ENCODE measurements at places on chromosomes 7 and 10.

GRCh38 chr7:70789481-70790214 lies 342.3 kb upstream of the GALNT17 start:
- DNase-seq, result no peak

GRCh38 chr10:77081481-77081891 lies 556.1 kb downstream of the KCNMA1 start:
- no peak for DNase-seq

DNA sequence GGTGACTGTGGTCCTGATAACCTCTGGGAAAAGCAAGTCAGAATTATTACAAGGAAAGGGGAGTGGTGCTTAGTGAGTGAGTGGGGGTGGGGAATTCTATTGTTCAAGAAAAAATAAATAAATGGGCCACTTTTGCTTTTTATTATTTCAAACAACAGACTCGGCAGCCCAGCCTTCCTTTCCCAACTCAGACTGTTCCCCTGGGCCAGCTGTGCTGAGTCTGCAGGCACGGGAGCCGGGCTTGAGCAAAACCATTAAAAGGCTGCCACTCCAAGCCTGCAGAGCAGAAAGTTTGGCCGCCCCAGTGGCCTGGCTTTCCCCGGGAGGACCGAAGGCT lies 90.0 kb downstream of the PLXNA4 start:
- DNase-seq, result no peak

GRCh38 chr10:17348501-17349349 lies 105.7 kb downstream of the ST8SIA6 start:
- no peak for DNase-seq

GRCh38 chr7:1569016-1569415 lies 816 bp downstream of the PSMG3 start:
- DNase-seq, result peak; percentile 36

DNA sequence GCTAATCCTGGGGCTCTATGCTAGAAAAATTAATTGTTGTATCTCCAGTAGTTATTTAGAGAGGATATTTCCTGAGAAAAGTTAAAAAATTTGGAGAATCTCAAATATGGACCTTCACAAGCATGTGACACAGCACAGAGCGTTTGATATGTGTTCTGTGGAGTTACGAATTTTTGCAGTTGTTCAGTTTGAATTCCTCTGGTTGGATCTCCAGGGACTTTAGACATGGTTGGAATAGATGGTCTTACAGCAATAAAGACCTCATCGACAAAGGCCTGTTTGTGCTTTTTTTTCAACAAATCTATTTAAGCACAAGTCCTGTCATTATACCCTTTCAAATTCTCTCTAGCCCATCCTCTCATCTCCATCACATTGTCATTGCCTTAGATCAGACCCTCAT lies 138.0 kb downstream of the TES start:
- no peak for DNase-seq

DNA sequence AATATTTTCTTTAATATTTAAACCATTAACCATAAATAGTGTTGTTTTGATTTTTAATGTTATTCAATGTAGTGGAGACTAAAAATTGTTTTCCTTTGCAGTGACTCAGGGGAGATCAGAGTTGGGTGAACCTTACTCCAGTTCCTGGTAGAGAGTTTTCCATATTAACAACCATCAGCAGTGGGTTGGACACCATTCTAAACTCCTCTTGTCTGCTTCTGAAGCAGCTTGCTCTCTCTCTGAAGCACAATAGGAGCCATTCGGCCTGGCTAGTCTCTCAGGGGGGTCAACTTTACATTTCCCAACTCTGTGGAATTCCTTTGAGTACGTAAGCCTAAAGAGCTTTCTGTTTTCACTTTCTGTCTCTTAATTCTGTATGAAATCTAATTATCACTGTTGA lies 9.4 kb upstream of the NRG3 start:
- no peak for DNase-seq

GRCh38 chr10:55786461-55787050 lies 574.5 kb downstream of the ZWINT start:
- no peak for DNase-seq

GRCh38 chr7:9204571-9204970 lies 771.2 kb downstream of the NXPH1 start:
- DNase-seq, result no peak

DNA sequence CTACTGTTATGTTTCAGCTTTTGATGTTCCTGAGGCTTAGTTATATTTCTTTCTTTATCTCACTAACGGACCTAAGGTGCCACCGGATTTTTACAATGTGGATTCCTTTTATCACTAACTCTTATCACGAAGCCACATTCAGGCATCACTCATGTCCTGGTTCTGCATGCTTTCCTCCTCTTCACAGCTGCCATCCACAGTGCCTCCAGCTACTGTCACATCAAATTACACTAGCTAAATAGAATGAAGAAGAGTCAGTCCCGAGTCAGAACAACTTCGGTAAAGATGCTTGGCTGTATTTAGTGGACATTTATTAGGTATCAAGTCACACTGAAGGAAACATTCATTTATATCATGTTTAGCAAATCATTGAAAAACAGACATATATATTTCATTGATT lies 153.2 kb downstream of the NEBL start:
- DNase-seq, result no peak

GRCh38 chr10:124144536-124144935 lies 51.1 kb upstream of the CHST15 start:
- DNase-seq, result no peak

DNA sequence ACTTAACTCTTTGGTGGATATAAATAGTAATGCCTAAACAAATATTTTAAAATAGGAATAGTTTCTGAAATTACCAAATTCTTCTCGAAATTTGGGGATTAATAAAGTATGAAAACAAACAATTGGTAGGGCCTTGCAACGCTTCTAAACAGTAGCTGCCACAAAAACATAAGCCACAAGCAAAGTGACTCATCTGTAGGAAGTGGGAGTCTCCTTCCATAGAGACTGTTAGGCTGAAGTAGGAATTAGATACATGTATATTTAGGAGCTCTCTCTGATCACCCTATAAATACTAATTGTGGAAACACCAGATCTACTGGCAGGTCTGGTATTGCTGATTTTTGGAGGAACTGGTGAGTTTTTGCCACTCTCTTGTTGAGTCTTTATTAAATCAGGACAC lies 5.7 kb upstream of the LMOD2 start:
- DNase-seq, result no peak

DNA sequence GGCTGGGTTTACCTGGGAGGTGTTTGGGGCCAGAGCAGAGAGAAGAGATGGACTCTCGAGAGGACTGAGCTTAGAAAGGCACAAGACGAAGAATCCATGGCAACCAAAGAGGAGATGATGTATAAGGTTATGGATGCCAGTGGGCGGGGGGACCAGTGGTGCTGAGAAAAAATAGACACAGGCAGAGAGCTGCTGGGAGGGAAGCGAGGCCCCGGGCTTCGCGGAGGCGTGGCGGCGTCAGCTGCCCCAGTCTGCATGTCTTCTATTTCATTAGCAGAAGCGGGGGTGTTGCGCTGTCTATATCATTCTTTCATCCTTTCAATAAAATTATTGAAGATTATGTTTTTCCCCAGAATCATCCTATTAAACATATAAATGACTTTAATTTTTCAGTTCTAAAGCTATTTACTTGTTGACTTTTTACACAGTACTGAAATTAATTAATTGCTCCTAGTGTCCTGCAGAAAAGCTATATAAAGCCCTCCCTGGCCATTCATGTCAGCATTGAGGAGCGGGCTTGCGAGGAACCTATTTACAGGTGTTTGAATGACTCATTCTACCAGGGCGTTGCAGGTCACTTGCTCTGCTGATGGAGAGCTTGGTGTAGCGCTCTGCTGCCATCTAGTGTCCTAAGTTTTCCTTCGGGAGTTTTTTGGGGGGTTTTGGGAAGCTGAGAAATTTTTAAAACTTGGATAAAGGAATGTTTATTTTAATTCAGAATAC lies 42.9 kb upstream of the BHLHA15 start:
- peak; percentile 55 for DNase-seq

DNA sequence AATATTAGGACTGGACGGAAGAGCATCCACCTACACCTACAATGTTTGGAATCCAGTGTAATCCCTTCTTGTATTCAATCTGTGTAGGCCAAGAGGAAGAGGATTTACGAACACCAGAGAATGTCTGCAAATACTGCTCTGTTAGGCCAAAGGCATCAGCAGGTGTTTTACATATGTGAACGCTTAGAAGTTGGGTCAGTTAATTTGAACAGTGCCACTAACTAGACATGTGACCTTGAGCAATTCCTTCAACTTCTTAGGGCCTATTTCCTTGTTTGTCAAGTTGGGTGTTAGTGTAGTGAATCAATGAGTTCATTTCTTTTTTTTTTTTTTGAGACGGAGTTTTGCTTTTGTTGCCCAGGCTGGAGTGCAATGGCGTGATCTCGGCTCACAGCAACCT lies 35.4 kb downstream of the MYPN start:
- DNase-seq, result no peak

DNA sequence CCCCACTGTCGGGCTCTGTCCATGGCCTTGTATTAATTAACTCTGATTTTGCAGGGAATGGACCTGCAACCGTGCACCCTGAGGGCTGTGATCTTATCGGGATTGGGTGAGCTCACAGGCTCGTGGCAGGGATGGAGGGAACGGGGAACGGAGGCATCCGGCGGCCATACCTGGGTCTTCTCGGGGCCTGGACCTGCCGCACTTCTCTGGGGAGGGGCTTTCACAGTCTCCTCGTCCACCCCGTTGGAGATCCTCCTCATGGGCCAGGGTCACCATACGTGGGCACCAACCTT lies 57.5 kb upstream of the SHH start:
- no peak for DNase-seq

DNA sequence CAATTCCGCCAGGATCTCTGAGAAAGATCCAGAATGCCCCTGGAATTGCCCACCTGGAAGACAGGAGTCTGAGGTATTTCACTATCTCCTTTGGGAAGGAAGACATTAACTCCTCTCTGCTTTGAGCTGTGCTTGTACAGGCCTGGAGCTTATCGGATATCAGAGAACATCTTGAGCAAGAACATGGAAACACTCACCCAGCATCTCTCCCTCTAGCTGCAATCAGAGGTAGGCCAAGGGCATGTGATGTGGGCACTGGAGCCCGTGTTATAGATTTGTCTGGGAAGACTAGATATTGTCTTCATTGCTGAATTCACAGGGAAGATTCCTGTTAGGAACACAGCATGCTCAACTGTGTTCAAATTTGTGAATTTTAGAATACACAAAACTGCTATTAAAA lies 233.9 kb downstream of the PHF14 start:
- DNase-seq, result no peak

DNA sequence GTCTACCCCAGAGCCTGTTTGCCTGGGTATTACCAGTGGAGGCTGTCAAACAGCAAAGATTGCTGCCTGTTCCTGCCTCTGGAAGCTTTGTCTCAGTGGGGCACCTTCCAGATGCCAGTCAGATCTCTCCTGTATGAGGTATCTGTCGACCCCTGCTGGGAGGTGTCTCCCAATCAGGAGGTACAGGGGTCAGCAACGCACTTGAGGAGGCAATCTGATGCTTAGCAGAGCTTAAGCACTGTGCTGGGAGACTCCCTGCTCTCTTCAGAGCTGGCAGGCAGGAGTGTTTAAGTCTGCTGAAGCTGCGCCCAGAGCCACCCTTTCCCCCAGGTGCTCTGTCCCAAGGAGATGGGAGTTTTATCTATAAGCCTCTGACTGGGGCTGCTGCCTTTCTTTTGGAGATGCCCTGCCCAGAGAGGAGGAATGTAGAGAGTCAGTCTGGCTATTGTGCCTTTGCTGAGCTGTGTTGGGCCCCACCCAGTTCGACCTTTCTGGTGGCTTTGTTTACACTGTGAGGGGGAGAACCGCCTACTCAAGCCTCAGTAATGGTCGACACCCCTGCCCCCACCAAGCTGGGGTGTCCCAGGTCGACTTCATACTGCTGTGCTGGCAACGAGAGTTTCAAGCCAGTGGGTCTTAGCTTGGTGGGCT lies 62.2 kb downstream of the PPP1R9A start:
- DNase-seq, result no peak

GRCh38 chr10:61974601-61975390 lies 73.3 kb downstream of the ARID5B start:
- DNase-seq, result no peak

DNA sequence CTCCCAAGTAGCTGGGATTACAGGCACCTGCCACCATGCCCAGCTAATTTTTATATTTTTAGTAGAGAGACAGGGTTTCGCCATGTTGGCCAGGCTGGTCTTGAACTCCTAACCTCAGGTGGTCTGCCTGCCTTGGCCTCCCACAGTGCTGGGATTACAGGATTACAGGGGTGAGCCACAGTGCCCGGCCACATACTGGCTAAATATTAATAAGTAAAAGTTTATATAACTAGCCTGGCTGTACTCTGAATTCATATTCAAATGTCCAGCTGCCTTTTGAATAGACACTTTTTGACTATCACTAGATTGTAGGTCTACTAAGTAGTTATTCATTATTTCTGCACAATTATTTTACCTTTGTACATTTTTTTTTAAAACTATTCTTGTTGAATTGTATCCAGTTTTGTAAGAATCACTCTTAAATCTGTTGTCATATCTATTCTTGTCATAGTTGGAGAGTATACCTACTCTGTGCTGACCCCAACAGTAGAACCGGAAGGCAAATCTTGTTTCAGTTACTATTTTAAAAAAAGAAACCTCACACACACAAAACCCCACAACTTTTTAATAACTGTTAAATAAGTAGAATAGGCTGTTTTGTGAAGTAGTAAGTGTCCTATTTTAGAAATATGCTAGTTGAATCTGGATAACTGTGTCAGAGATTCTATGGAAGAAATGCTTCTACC lies 29.6 kb downstream of the MINPP1 start:
- no peak for DNase-seq

DNA sequence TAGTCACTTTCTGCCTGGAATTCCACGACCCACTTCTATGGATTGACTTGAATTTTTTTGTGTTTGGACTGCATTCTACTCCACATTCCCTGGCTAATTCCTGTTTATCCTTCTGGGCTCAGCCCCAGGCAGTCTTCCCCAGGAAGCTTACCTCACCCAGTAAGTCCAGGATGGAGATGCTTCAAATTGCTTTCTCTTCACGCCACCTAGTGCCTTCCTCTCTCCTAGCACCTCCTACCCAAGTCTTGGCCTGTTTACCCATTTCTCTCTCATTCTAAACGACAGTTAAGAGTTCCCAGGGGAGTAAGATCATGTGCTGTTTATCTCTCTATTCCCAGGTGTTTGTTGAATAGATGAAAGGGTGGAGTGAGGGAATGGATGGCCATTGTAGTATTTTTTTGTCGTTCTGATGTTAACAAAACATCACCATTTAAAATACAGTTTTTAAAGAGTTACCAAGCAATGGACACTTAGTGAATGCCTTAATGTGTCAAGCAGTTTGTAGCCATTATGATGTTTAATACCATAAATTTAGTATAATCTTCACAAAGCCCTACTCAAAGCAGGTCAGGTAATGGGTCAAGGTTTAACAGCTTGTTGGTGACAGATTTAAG lies 45.5 kb upstream of the TARP start:
- DNase-seq, result no peak

GRCh38 chr7:77580762-77581350 lies 43.8 kb downstream of the PTPN12 start:
- DNase-seq, result no peak

Data from T-helper 9 cell (primary cell).